Amniotic epithelial cell (primary cell): ENCODE measurements at places on chromosomes 11 and 22.

DNA sequence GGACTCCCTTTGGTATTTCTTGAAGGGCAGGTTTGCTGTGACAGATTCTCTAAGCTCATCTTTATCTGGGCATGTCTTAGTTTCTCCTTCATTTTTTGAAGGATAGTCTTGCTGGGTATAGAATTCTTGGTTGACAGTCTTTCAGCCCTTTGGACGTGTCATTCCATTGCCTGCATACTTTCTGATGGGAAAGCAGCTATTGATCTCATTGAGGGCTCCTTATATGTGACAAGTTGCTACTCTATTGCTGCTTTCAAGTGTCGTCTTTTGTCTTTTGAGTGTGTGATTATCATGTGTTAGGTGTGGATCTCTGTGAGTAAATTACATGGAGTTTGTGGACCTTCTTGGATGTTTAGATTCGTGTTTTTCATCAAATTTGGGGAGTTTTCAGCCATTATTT is 21.9 kb downstream of the IGHMBP2 start:
- DNase-seq, result no peak

DNA sequence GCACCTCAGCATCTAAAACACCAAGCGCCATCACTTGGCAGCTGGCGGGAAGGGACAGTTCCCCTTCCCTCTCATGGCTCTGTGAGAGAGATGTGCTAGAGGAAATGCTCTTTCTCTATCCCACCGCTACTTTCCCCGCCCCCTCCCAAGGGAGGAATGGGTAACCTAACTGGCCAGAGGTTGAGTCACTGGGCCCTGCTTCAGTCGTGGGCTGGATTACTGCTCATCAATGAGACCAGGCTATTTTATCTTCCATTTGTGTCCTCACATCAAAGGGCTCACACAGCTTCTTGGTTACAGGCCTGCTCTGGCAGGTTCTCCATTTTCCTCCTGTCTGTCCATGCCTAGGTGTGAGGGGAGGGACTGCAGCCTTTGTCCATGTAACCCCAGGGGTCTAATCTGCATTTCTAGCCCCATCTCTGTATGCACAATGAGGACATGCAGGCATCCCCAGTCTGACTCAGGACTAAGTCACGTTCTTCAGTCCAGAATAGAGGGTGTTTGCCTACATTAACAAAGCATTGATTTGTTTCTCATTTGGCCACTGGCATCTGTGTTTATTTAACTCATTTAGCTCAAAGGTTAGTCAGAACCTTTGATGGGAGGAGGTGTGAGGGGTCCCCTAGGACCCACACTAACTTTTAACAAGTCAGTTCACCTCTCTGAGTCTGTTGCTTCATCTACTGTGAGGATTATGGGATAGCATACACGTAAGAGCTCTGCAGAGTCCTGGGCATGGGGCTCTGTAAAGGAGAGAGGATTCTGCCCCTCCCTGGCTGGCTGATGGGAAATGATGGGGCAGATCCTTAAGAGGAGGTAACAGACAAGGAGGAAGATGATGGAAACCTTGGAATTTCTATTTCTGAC is 99.1 kb downstream of the XRRA1 start:
- DNase-seq, result peak; percentile 42

GRCh38 chr11:83865636-83866461 is 579.7 kb upstream of the CCDC90B start:
- peak; percentile 83 for DNase-seq

DNA sequence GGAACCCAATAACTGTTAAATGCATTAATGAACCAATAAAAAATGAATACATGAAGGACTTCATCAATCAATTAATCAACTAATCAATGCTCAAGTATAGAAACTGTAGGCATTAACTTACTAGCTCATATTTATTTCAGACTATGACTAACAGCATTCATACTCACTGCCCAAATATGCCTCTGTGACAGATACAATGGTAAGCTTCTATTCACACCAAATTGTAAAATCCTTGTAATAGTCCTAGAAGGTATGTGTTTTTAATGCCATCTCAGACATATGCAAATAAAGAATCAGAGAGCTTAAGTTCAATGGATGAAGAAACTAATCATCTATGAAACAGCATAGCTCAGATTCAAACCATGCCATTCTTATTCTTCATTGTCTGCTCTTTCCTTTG is 1253.6 kb upstream of the TENM4 start:
- DNase-seq, result no peak

DNA sequence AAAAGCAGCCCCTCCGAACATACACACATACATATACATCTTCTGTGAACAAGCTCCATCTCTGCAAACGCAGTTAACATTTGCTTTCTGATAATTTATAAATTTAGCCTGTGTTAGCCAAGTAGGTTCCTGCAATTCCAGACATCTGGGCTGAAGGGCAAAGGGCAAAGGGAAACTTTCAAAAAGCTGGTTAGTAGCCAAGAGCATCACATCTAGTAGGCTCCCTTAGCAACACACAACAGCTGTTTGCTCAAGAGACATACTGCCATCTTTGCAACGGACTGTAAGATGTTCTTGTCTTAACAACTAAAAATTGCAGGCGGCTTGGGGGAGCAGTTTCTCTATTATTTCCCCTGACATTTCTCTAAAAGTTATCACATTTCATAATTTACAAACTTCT is 134.9 kb downstream of the RBFOX2 start:
- DNase-seq, result peak; percentile 20

GRCh38 chr11:35011389-35011788 is 95.0 kb downstream of the PDHX start:
- DNase-seq, result no peak

DNA sequence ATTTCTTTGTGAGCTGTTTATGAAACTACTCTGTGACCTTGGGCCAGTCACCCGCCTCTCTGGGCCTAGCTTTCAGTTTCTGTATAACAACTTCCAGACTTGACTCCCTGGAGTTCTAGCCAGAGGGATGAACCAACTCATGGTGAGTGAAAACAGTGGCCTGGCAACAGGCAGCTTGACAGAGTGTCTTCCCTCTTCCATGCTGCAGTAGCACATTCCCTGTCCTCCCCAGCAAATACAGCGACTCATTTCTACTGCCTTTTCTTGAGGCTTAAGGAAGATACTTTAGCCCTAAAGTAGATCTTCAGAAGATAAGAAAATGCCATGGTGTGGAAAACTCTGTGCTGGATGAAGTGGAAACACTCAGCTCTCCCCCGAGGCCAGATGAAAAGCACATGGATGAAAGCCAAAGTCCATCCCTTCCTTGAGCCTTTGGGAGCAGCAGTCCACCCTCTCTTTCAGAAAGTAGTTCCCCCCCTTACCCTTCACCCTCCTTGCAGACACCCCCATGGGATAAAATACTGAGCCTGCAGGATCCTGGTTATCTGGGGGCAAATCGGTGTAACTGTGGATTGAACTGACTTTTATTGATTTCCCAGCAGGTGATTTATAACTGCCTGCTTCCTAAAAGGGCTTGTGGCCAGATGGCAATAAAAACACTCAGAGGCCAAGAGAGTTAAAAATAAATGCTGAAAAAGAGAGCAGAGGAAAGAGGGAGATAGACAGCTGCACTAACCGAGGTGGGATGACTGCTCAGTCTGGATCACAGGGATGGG is 24.1 kb downstream of the IRAG1 start:
- DNase-seq, result peak; percentile 69

GRCh38 chr11:1847926-1848639 is 4.8 kb upstream of the LSP1 start:
- DNase-seq, result peak; percentile 21

GRCh38 chr22:46453006-46453828 is 84.2 kb downstream of the CELSR1 start:
- DNase-seq, result no peak

DNA sequence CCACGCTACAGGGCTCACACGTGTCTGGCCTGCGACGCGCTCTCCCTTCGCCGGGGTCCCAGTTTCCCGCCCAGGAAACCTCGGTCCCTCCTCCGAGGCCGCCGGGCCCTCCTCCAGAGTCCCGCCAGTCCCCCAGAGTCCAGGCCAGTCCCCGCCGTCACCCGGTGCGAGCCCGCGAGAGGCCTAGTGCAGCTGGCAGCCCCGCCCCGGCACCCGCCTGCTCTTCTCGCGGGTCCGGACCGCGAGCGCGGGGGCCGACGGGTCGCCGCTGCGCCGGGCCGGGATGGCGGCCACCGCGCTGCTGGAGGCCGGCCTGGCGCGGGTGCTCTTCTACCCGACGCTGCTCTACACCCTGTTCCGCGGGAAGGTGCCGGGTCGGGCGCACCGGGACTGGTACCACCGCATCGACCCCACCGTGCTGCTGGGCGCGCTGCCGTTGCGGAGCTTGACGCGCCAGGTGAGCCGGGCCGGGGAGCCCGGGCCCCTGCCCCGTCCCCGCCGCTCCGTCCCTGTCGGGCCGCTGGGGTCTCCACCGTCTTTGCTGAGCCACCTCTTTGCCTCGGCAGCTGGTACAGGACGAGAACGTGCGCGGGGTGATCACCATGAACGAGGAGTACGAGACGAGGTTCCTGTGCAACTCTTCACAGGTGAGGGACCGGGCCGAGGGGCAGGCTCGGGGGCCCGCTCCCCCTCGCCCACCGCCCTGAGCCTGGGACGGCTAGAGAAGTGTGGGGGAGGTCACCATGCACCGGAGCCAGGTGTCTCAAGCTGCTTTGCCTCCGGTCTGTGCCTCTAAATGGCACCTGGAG is at the start of gene PTPMT1:
TSS of gene PTPMT1 (plus strand) at position 260 of the 809 bp plus-strand sequence. CDS start at position 284, 24 bp downstream.
- peak; percentile 50 for DNase-seq

DNA sequence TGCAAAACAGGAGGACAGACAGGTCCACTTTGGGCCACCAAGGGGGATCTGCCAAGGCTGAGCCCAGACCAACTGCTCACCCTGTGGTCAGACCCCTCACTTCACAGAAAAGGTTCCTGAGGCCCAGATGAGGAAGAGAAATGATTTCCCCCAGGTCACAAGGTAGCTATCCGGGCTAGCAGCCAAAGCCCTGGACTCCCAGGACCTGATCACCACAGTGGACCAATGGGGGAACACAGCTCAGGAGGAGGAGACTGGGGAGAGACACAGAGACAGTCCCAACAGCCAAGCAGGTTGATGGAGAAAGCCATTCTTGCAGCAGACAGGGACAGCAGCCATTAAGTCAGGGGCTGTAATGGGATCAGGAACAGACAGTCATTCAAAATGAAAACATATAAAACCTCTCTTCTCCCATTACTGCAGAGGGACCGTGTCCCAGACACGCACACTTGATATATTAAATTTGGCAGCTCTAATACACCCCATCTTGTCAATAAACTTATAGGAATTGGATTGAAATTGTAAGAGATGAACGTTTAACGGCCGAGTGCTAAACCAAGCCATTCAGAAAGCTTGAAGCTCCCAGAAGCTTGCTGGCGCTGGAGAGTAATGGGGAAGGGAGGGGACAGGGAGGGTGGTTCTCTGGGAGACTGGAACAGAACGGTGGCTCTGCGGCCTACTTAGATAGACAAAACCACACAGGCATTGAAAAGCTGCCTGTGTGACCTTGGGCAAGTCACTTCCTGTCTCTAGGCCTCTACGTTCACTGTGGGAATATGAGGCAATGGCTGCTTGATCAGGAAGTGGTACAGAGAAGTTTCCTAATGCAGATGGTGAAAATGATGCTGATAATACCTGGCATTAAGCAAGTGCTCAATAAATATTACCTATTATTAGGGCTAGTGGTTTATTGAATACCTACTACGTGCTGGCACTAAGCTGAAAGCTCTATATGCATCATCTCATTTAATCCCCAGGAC is 16.0 kb downstream of the ZMAT5 start:
- DNase-seq, result peak; percentile 70

DNA sequence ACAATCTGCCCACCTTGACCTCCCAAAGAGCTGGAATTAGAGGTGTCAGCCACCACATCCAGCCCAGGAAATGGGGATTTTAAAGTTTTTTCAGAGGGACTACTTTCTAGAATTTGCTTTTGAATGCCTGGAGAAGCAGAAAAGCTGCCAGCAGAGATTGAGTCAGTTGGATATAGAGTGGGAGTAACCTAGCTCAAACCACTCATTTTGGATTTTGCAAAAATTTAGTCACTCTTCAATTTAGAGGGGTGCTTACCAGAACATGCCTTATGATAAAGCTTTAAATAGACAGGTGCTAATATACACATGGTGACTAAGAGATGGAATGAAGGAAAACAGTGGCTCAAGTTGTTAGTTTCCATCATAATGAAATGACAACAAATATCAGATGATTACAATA is 26.5 kb upstream of the PSMA1 start:
- DNase-seq, result no peak

- no peak for DNase-seq
These were observed 66.0 kb upstream of the HORMAD2 start for GRCh38 chr22:30014244-30014643.

DNA sequence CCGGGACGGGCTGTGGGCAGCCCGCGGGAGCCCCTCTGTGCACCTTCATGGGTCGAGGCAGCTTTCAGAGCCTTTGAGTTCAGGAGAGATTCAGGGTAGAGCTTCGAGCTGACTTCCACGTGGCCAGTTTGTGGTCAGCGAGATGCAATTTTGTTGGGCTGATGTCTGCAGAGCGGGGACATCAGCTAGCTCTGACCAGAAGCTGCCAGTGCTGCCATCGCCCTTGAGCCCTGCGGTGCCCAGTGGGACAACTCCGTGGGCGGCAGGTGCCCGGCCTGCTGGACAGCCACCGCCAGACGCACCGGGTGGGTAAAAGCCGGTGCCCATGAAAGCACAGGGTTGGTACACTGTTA is 719 bp downstream of the TALDO1 start:
- DNase-seq, result peak; percentile 31

GRCh38 chr11:9274499-9275258 is 9.5 kb upstream of the DENND5A start:
- no peak for DNase-seq

GRCh38 chr11:75265851-75266531 is 25.4 kb downstream of the TPBGL start:
- peak; percentile 74 for DNase-seq

GRCh38 chr11:108393046-108393445 is 74.3 kb downstream of the C11orf65 start:
- DNase-seq, result no peak

DNA sequence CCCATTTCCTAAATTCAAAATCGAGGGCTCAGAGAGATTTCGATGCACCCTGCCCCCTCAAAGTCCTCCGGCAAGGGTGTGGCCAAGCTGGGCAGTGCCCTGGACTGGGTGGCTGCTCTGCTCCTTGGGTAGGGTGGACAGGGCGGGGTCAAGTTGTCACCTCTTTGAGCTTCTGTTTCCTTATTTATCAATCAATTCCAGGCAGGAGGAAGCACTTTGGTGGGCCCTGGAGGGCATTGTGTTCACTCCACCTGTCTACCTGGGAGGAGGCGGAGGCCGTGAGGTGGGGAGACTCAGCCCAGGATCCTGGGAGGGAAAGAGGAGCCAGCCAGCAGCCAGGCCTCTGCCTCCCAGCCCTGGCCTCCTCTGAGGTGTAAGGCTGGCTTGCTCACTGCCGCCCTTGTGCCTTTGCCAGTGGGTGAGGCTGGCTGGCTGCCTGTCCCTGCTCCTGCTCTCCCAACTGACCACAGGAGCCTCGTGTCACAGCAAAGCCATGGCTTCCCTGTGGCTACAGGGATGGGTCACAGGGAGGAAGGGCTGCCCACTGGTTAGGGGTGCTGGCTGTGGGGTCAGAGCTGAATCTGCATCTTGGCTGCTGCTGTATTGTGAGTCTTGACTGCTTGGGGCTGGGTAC is 25.5 kb upstream of the SHISAL1 start:
- DNase-seq, result no peak

DNA sequence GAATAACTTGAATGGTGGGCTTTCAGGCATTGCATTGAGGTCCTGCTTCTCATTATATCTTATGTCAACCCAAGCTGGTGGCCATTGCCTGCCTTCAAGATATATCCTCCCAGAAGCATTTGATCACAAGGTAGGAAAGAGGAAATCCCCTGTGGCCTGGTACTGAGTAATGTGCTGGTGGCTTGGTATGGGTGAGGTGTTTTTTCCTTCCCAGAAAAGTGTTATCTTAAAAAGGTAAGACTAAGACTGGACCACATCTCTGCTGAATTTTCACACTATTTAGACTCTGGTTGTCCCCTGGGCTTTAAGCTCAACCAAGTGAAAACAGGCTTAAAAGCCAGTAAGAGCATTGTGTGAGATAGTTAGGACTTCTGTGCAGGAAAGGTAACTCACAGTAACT is 3.7 kb downstream of the INSC start:
- no peak for DNase-seq
